MCF 10A (cell line): ENCODE measurements at places on chromosomes 3 and 15. TPM values are rescaled to one million over a fixed set of nuclear protein-coding genes. Genes with fewer than 3 reads are reported as not detected.
A peak's percentile ranks its signal among the peaks of the same experiment; 100 is the strongest.

DNA sequence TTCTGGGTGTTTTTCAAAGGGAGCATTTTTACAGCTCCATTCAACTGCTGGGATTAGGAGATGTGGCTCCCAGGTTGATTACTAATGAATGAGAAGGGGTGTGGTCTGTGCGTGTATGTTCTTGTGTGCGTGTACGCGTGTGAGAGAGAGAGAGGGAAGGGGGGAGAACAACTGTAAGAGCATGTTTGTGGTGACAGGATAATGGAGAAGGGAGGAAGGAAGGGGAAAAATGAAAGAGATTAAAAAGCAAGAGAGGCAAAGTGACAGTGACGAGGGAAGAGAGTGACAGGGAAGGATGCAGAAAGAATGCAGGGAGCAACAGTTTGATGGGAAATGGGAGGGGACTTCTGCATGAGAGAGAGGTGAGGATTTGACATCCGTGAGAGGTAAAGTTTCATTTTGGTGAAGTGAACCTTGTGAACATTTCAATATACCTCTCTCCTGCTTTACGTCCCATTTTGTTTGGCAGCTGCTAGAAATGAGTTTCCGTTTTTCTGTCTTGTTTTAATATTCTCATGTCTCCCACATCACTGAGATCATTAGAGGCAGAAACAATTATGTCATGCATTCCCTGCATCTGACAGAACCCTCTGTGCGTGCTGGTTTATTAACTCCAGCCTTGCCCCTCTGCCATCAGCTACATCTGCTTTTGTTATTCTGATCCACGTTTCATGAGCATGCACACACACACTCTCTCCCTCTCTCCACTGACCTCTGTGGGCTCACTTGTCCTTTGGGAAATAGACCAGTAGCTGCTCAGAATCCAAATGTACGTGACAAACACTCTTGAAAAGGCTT lies 161.6 kb downstream of the GAP43 start:
- no peak for DNase-seq

GOLGA8S gene
- total RNA-seq: 0.16 and 0.17 TPM in 2 replicates

MYZAP gene
- 0.96 and 1.3 TPM in 2 replicates for total RNA-seq

DNA sequence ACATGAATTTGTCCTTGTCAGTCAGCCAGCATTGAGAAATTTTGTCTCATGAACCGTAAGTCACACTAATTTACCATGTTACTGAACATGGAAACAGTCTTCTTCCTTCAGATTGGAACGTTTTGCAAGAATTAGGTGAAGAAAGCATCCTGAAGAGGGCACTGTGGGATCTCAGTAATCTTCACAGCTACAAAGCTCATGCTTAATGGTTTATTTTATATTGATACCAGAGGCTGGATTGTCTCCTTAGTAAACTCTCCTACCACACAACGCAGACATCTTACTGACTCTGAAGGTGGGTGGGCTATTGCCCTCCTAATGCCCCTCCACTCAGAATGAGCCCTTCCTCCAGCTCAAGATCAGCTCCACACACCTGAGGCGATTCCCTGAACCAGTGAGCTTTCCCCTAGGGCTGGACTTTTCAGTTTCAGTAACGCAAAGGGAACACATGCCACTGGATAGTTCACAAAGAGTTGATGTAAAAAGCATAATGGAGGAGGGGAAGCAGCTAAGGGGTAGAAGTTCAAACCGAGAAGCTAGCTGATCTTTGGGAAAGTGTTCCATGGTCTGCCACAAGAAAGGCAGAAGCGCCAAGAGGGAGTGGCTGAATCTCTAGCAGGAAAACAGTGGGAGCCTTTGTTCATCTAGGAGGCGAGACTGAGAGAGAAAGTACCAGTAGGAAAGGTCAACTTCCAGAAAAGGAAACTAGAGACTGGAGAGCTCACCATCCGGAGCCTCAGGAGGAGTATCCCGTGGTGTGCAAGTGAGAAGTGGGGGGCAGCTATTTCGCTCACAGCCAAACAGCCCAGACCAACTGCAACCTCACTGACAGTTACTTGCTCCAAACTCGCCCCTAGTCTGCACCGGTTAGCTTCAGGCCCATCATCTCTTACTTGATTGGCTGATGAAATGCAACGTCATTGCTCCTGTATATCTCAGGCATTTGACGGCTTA lies at the start of gene SLC9C1:
Gene SLC9C1, minus strand, starts transcription at position 849 of the 954 bp plus-strand sequence. CDS start 7,425 bp downstream, outside the sequence.
- DNase-seq: peak; percentile 84

DNA sequence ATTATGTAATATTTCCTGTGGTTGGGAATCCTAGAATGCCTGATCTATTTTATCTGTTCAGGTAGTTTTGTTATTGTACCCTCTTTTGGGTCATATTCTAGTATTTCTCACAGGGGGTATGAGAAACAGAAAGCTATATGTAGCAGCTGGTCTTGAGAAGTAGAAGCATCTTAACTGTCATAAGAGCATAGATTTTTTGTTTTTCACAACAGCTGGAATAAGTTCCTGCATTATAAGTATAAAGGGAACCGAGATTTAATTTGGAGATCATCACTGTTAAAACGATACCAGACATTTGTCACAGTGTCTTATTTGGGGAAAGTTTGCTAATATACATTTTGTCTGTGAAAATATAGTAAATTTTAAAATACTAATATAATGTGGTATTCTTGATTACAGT lies 4.8 kb downstream of the RAP2B start:
- no peak for DNase-seq

DNA sequence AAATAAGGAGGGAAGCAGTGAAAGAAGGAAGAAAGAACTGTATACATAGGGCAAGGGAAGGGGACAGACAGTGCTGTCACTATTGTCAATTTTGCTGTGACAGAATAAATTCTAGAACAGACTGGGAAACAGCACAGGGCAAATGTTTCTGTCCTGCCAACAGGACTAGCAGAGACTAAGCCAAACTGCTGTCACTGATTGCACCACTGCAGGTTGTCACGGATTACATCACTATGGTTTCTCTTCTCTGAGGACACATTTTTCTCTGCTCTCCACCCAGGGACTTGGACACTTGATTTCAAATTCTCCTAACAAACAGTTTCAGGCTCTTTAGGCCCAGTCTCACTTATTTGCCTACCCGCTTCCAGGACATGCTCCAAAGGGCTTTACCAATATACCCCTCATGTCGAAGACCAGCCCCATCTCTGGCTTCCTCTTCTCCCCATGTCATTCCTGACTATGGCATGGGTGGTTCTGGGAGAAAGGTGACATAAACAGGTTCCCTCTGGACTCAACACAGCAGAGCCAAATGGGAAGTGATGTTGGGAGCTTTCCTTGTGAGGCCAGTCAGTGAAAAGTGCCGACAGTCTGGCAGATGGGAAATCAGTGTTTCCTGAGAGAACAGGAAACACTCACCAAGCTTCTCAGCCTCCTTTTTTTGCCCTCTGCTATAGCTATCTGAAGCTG lies 70.2 kb upstream of the ST3GAL6 start:
- peak; percentile 23 for DNase-seq

WDR93 gene
- 0.33 and 0.47 TPM in 2 replicates for total RNA-seq

RTP2 gene
- not detected in 2 replicates for total RNA-seq

- peak; percentile 50 for DNase-seq
Measured at GRCh38 chr3:184029443-184029842, 2.1 kb upstream of the HTR3D start.

DNA sequence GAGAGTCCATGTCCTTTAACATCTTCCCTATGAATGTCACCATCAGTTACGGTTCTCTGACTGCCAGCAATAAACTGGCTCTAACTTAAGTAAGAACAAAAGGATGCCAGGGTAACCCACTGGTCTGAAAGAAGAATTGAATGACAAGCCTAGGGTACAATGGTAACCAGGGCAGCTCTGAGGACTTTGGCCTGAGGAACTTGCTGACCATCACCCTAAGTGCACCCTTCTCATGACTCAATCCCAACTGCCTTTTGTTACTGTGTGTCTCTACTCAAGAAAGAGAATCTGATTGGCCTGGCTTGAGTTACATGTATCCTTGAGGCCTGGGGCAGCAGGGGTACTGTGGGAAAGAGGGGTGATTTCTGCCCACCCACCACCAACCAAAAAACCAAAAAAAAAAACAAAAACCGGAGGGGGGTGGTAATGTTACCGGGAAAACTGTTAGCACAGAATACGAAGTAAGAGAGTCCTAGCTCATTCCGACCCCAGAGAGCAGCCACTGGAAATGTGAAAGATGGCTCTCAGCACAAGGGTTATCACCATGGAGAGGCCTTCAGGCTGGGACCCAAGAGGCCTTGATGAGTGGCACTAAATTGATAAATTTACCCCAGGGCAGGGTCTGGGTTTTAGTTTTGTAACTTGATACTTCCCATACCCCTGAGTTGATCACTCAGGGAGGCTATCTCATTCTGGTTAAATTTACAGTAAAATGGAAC lies 9.3 kb upstream of the SLC28A1 start:
- DNase-seq: no peak

GRCh38 chr15:34783991-34784390 lies 11.4 kb downstream of the ACTC1 start:
- peak; percentile 47 for DNase-seq

USP19 gene
- total RNA-seq: 39.3 and 51.4 TPM in 2 replicates

ADAM10 gene
- total RNA-seq: 87.5 and 109 TPM in 2 replicates
